Foreskin keratinocyte (primary cell): ENCODE measurements at places on chromosomes 2 and 18. TPM values are rescaled to one million over a fixed set of nuclear protein-coding genes. Genes with fewer than 3 reads are reported as not detected.
A peak's percentile ranks its signal among the peaks of the same experiment; 100 is the strongest.

DNA sequence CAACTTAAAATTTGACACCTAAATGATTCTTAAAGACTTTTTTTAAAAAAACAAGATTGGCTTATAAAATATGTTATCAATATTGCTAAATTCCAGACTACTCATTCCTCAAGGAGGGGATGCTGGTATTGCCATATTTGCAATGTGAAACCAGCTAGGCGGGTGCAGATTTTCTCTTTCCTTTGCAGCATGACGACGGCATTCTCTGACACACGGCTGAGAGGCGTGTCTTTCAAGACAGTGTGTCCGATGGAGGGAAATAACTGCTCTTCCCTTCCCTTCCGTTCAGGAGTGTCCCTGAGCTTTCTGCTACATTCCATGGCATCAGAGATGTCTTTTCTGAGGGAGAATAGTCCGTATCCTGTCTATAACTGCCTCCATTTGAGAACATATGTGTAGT is 38.2 kb upstream of the CNGA3 start:
- no peak for DNase-seq

GRCh38 chr2:181126311-181126868 is 146.0 kb downstream of the UBE2E3 start:
- no peak for DNase-seq

- no peak for DNase-seq
These were observed 268.2 kb upstream of the ID2 start for GRCh38 chr2:8413589-8414135.

Gene MRO
- total RNA-seq = not detected in 2 replicates

Gene GPR155
- total RNA-seq = 2.8 and 3.6 TPM in 2 replicates

Gene SPP2
- not detected in 2 replicates for total RNA-seq

DNA sequence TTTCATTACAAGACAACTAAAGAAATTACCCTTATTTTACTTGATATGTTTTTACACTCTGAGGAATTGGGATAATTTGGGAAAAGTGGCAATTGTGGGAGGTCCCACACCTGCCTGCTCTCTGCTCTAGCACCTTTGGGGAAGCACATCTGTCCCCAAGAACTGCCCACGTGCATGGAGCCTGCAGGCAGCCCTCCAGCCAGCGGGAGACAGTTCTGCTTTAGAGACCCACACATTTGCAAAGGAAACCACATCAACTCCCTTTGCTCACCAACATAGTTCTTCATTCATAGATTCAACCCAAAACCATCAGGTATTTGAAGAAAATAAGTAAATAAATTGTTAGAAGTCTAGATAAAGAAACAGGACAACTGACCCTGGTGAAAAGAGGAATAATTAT is 239.9 kb upstream of the ID2 start:
- no peak for DNase-seq

DNA sequence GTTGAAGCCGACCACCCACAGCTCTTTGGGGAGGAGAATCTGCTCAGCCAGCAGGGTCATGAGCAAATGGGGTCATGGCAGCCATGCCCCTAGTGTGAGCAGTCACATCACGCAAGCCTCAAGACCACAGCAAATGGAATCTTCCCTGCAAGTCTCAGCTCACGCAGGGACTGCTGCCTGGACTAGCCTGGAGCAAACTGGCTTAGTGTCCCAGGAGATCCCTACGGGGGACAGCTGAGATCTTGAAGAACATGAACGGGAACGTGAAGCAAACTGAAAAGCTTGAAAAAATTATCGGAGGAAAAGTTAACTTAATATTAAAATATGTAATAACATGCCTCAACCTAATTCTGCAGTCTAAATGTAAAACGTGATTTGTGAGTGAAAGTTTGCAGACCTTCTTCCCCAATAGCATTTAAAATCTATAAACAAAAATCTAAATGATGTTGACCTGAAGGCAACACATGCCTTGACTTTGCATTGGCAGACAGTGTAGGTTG is 118.4 kb downstream of the FAM124B start:
- DNase-seq = no peak

GRCh38 chr2:113012436-113013335 is 7.4 kb downstream of the IL36A start:
- peak; percentile 83 for DNase-seq

DNA sequence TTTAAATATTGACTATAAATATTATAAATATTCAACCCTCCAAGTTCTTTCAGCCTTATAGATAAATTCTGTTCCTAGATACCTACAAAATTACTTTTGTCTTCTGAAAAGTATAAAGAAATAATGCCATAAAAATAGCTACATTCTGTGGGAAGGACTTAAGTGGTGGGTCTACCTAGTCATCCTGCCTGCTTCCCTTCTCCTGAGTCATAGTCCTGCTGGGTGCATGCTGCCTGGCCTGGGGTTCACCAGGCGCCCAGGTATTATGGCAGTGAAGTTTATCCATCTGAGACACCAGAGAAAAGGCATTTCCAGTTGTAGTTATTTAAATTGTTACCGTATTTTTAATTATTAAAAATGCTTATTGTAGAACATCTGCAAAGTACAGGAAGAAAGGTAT is 167.5 kb downstream of the SLC39A10 start:
- peak; percentile 17 for DNase-seq

Gene POTEF
- total RNA-seq = not detected in 2 replicates

GRCh38 chr2:223526106-223526505 is 76.1 kb downstream of the SCG2 start:
- DNase-seq = peak; percentile 52
